ENCODE measurements at places on chromosomes 5 and 9.
A peak's percentile ranks its signal among the peaks of the same experiment; 100 is the strongest.

GRCh38 chr9:1085086-1085485 lies 34.9 kb downstream of the DMRT2 start:
- no peak overlapping the region for H3K27ac ChIP-seq
- peaks cover 19% of the 10 kb centered on the region for H3K27me3 ChIP-seq
- no peak for DNase-seq
- no peak overlapping the region for H3K4me3 ChIP-seq
- H3K36me3 ChIP-seq = no peaks in the 10 kb centered on the region

DNA sequence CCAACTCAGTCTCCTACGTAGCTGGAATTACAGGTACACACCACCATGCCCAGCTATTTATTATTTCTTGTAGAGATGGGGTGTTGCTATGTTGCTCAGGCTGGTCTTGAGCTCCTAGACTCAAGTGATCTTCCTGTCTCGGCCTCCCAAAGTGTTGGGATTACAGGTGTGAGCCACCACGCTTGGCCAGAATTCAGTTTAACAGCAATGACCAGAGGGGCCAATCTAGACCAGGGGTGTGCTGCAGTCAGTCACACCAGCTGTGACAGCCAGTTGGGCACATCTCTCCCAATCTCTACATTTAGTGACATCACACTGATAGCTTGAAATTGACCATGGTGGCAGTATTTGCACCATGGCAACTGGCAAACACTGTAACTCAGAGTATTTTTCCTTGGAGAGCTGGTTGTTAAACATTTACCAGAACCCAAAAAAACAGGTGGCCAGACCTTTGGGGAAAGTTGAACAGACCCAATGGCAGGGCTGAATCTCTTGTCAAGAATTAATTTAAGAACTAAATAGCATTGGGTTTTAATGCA lies 67.7 kb upstream of the UBTD2 start:
- H3K4me3 ChIP-seq = no peak overlapping the region
- H3K27me3 ChIP-seq = peaks cover 7% of the 10 kb centered on the region

DNA sequence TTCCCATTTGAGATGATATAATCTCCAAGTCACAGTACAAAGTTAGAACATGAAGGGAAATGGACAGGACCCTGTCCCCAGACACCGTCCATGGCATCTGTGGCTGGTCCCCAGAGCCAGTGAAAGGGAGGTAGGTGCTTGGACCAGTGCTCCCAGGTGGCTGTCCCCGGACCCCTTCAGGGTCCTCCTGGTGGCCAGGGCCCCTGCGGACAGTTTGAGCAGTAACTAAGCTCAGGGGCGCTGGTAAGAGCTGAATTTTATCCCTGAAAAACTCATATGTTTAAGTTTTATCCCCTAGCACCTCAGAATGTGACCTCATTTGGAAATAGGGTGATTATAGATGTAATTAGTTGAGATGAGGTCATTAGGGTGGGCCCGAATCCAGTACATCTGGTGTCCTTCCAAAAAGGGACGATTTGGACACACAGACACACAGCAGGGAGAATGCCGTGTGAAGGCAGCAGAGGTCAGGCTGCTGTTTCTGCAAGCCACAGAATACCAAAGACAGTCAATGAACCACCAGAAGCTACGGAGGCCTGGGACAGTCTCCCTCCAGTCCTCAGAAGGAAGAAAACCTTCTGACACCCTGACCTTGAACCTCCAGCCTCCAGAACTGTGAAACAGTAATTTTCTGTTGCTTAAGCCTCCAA lies 185.0 kb downstream of the ATPSCKMT start:
- no peaks in the 10 kb centered on the region for H3K27me3 ChIP-seq
- no peak overlapping the region for H3K4me3 ChIP-seq
- H3K36me3 ChIP-seq = no peaks in the 10 kb centered on the region
- DNase-seq = no peak
- no peak overlapping the region for H3K27ac ChIP-seq

GRCh38 chr5:40356248-40356647 lies 323.5 kb upstream of the PTGER4 start:
- peak overlapping the region; percentile 53 for H3K4me3 ChIP-seq
- peaks cover 54% of the 10 kb centered on the region for H3K4me1 ChIP-seq
- peak overlapping the region; percentile 89 for H3K27ac ChIP-seq
- DNase-seq = no peak
- H3K36me3 ChIP-seq = peaks cover under 1% of the 10 kb centered on the region

DNA sequence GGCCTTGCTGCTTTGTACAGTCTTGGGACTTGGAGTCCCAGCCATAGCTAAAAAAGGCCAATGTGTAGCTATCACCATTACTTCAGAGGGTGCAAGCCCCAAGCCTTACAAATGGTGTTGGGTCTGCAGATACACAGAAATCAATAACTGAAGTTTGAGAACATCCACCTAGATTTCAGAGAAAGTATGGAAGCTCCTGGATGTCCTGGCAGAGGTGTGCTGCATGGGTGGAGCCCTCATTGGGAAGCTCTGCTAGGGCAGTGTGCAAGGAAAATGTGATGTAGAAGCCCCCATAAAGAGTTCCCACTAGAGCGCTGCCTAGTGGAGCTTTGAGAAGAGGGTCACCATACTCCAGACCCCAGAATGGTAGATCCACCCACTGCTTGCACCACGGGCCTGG lies 626.7 kb upstream of the COX7C start:
- no peak overlapping the region for H3K4me3 ChIP-seq
- H3K27ac ChIP-seq = no peak overlapping the region
- no peak for DNase-seq
- no peaks in the 10 kb centered on the region for H3K4me1 ChIP-seq

GRCh38 chr9:124213396-124213795 lies 44.4 kb upstream of the NEK6 start:
- peak overlapping the region; percentile 73 for H3K27ac ChIP-seq
- H3K4me1 ChIP-seq = peaks cover 81% of the 10 kb centered on the region
- no peaks in the 10 kb centered on the region for H3K27me3 ChIP-seq
- H3K36me3 ChIP-seq = no peaks in the 10 kb centered on the region

- DNase-seq = no peak
- no peaks in the 10 kb centered on the region for H3K36me3 ChIP-seq
- peaks cover 11% of the 10 kb centered on the region for H3K4me1 ChIP-seq
- H3K27ac ChIP-seq = no peak overlapping the region
- H3K27me3 ChIP-seq = peaks cover 13% of the 10 kb centered on the region
Observed at GRCh38 chr5:109468288-109468676, 58.5 kb upstream of the PJA2 start.

Measured in natural killer cell treated with Interleukin-12 subunit alpha and Interleukin-12 subunit beta and Interleukin-15 and Interleukin-18, amount 100 ng/mL, for 72 hours (primary cell).